B cell (primary cell): ENCODE measurements at places on chromosomes 3 and 15. TPM values are rescaled to one million over a fixed set of nuclear protein-coding genes. Genes with fewer than 3 reads are reported as not detected.

NUP210 gene
- 159 and 166 TPM in 2 replicates for total RNA-seq

ATP8B4 gene
- total RNA-seq = 0.42 and 0.73 TPM in 2 replicates

ADGRG7 gene
- not detected in 2 replicates for total RNA-seq

ADIPOQ gene
- not detected in 2 replicates for total RNA-seq

TCAIM gene
- total RNA-seq = 15.8 and 16.7 TPM in 2 replicates

- no peaks in the 10 kb centered on the region for H3K36me3 ChIP-seq
- H3K4me1 ChIP-seq = no peaks in the 10 kb centered on the region
- no peak overlapping the region for H3K4me3 ChIP-seq
Measured at GRCh38 chr3:102980355-102980696, 545.5 kb downstream of the ZPLD1 start.

GRCh38 chr3:123021388-123021787, 6.2 kb downstream of the SEMA5B start:
- H3K27me3 ChIP-seq = peaks cover 11% of the 10 kb centered on the region
- DNase-seq = no peak
- H3K36me3 ChIP-seq = no peaks in the 10 kb centered on the region
- H3K4me3 ChIP-seq = no peak overlapping the region
- H3K27ac ChIP-seq = no peak overlapping the region
- peaks cover under 1% of the 10 kb centered on the region for H3K4me1 ChIP-seq

GRCh38 chr15:56719774-56720555, 13.3 kb downstream of the ZNF280D start:
- H3K36me3 ChIP-seq = no peaks in the 10 kb centered on the region
- H3K4me1 ChIP-seq = peaks cover 48% of the 10 kb centered on the region
- no peaks in the 10 kb centered on the region for H3K27me3 ChIP-seq
- H3K27ac ChIP-seq = peak overlapping the region; percentile 71

DNA sequence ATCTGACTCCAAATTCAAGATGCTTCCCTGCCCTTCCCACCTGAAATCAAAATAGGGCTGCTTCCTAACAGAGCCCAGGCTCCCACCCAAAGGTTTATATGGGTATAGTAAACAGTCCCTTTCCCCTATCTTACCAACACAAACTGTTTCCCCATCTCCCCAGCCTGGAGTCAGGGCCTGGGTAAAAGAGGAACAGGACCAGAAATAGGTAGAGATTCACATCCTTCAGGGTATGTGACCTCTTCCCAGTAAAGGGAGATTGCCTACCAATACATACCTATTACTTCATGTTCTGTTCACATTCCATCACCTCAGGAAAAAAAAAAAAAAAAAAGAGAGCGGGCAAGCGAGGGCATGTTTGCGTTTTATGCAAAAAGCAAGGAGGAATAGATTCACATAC, 9.7 kb upstream of the SHF start:
- H3K27ac ChIP-seq = no peak overlapping the region
- no peak overlapping the region for H3K4me3 ChIP-seq
- DNase-seq = peak; percentile 27
- no peaks in the 10 kb centered on the region for H3K27me3 ChIP-seq

GRCh38 chr3:197475514-197475913, 80.3 kb downstream of the BDH1 start:
- no peak for DNase-seq
- H3K27me3 ChIP-seq = peaks cover 9% of the 10 kb centered on the region
- H3K36me3 ChIP-seq = no peaks in the 10 kb centered on the region
- H3K4me3 ChIP-seq = no peak overlapping the region
- no peaks in the 10 kb centered on the region for H3K4me1 ChIP-seq

GRCh38 chr3:194275291-194275690, 75.8 kb downstream of the CPN2 start:
- H3K27ac ChIP-seq = no peak overlapping the region
